ENCODE measurements at places on chromosomes 5 and 9.

DNA sequence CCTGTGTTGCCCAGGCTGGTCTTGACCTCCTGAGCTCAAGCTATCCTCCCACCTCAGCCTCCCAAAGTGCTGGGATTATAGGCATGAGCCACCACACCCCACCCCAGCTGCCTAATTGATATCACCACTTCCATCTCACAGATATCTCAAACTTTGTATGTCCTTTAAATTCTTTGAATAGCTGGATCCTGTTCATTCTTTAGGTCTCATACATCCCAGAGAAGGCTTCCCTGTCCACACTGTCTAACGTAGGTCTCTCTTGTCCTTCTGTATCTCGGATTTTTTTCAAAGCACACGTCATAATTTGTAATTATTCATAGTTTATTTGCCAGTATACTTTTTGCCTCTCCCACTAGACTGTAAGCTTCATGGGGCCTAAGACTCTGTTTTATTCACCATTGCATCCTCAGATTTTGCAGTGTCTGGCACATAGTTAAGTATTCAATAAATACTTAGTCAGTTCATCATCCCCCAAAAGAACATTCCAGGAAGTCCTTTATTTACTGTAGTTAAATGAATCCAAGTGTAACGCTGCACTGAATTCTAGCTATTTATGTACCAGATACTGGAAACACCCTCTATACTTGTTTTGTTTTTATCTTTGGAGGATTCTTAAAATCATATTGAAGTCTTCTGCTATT is 10.5 kb downstream of the ARSK start:
- DNase-seq = no peak

DNA sequence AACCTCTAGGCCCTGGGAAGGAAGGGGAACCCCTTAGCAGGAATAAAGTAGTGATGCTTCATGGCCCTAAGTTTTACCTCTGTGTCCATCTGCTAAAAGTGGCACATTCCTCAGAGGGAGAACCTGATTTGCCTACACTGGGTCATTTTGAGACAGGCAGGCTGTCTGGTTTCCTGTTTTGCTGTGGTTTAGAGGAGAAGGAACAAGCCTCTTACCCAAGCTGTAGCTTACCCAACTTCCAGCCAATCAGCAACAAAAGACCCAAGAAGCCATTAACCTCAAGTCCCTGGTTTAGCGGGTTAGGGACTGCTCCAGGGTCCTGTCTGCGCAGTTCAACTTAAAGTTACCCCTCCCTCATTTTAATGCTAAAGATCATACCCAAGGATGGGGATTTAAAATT is 411.0 kb downstream of the MAT2B start:
- no peak for DNase-seq

DNA sequence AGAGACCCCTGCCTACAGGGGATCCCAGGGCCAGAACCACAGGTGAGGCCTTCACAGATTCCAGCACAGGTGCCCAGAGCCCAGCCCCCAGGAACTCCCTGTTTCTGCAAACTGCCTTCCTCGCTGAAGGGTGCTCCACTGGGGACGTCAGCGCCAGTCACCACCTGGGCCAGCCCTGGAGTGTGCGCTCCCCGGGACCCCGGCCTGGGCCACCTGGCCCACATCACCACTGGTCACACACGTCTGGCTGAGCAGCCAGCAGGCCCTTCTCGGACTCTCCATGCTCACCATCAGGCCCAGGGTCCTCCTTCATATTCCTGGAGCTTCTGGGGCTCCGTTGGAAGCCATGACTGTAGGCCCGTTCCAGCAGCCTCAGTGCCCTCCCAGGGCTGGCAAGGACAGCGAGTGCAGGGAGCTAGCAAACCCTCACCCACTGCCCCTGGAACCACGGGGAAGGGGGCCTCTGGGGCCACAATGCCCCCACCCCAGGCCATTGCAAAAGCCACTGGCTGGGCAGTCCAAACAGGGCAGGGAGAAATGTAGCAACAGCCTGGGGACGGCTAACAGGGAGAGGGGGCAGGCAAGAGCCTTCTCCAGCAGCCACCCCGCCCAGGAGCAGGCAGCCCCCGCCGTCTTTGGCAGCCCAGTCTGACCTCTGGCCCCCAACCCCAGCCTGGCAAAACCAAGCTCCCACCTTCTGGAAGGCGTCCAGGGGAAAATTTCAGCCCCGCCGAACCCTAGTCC is 1.3 kb downstream of the AGPAT2 start:
- DNase-seq = no peak

- no peak for DNase-seq
These were observed 1.8 kb upstream of the RNF44 start for GRCh38 chr5:176538989-176539384.

- DNase-seq = no peak
These were observed 41.7 kb upstream of the SLC9A3 start for GRCh38 chr5:565782-566440.

GRCh38 chr5:160230686-160231527 is 1.6 kb downstream of the FABP6 start:
- DNase-seq = no peak

GRCh38 chr5:54379590-54379989 is 69.2 kb upstream of the ARL15 start:
- no peak for DNase-seq

GRCh38 chr9:21993007-21993406 is 1.2 kb downstream of the CDKN2A start:
- DNase-seq = no peak

DNA sequence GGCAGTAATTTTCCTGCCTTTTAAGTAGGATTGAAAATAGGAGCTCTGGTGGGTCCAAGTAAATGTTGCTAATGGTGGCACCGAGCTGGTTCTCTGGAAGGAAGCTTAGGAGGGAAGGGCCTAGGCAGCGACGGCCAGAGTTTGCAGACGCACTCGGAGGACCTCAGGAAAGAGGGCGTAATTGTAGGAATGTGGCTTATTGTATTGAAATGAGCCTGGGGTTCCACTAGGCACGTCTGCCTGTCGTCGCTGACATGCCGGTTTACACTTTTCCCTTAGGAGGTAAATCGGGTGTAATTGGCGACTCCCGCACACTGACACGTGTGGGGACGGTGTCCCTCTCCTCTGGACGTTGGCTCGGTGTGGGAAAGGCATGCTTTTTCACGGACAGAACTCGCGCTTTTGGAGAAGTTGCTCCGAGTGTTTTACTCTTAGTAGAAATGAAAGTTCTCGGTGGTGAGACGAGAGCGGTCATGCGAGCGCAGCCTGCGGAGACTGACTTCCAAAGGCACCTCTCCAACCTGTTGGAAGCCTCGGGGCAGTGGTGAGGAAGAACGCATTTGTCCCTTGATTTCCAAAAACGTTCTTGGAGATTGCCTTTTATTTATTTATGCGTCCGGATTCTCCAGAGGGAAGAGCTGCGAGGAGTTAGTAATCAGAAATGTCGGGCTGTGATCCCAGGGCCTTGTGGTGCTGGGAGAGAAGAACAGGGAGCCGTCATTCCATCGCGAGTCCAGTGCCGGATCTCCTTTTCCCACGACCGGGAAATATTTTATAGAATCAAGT is 1.3 kb downstream of the NR4A3 start:
- DNase-seq = no peak

- no peak for DNase-seq
These were observed 127.1 kb downstream of the PRDM6 start for GRCh38 chr5:123215929-123216702.

- no peak for DNase-seq
These were observed 694.8 kb downstream of the SEMA5A start for GRCh38 chr5:8851101-8851500.

DNA sequence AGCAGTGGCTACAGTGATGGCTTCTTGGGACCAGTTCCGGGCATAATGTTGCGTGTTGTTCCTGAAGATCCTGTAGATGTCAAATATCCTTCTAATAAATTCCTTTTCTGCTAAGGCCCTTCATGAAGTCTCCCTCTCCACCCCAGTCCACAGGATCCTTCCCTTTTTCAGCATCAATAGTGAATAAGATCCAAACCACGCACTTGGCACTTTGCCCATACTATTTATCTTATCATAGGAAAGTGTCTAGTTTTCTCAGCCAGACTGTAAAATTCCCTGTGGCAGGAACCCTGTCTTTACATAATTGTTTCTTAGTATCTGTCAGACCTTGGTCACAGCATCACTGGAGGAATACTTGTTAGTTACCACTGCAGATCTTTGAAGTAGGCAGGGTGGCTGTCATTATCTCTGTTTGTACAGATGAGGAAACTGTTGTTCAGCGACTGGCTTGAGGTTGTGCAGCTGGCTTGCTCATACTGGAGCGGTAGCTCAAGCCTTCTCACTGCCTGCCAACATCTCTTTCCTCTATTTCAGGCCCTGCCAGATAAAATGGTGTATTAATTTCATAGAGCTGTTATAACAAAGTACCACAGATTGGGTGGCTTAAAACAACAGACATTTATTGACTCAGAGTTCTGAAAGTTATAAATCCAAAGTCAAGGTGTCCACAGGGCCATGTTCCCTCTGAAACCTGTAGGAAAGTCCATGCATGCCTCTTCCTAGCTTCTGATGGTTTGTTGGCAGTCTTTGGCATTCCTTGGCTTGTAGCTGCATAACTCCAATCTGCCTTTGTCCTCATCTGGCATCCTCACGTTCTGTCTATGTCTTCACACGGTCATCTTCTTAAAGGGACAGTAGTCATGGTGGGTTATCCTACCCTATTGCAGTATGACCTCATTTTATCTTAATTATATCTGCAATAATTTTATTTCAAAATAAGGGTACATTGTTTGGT is 33.5 kb upstream of the APC start:
- no peak for DNase-seq

GRCh38 chr9:134661299-134661698 is 19.7 kb downstream of the COL5A1 start:
- no peak for DNase-seq

DNA sequence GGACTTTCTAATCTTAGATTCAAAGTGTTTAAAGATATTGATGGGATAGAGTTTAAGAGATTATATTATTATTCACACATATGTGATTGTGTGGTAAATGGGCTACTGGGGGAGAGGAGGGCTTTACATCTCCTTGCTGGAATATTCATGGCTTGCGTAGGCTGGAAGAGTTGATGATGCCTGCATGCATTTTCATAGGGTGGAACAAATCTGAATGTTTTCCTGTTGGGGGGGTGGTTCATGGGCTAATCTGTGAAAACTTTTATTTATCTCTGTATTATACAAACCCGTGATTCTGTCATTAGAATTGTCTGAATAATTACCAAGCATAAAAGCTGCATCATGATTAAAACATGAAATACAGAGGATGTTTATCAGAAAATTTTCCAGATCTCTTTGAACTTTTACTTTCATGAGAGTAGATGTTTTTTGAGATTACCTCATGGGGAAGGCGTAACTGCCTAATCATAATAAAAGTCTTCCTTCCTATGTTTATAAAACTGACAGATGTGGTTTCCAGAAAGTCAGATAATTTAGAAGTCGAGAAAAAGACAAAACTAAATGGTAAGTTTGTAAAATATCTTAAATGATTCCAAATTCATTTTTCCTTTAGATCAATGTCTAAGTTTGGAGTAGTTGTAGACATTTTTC is 1185.4 kb upstream of the SEMA6A start:
- no peak for DNase-seq

- DNase-seq = no peak
These were observed 2.8 kb downstream of the SMIM32 start for GRCh38 chr5:136190091-136190720.

DNA sequence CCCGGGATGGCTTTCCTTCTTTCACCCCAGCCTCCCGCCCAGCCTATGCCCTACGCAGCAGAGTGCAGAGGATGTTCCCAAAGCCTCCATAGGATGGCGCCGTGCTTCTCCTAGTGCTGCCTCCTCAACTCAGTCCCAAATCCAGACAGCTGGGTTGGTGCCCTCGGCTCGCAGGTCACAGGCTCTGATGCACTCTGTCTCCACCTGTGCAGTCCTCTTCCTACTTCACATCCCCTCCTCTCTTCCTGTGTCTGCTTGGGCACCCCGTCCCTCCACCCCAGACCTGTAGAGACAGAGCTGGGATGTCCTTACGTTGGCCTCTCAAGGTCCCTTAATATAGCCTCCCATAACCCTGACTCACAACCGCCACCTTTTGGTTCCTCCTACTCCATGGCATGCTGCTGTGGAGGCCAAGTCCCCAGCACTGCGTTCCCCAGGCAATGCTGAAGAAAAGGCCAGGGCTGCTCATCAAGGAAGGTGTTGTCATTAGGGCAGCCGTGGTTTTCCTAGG is 314.4 kb downstream of the GADD45G start:
- no peak for DNase-seq

DNA sequence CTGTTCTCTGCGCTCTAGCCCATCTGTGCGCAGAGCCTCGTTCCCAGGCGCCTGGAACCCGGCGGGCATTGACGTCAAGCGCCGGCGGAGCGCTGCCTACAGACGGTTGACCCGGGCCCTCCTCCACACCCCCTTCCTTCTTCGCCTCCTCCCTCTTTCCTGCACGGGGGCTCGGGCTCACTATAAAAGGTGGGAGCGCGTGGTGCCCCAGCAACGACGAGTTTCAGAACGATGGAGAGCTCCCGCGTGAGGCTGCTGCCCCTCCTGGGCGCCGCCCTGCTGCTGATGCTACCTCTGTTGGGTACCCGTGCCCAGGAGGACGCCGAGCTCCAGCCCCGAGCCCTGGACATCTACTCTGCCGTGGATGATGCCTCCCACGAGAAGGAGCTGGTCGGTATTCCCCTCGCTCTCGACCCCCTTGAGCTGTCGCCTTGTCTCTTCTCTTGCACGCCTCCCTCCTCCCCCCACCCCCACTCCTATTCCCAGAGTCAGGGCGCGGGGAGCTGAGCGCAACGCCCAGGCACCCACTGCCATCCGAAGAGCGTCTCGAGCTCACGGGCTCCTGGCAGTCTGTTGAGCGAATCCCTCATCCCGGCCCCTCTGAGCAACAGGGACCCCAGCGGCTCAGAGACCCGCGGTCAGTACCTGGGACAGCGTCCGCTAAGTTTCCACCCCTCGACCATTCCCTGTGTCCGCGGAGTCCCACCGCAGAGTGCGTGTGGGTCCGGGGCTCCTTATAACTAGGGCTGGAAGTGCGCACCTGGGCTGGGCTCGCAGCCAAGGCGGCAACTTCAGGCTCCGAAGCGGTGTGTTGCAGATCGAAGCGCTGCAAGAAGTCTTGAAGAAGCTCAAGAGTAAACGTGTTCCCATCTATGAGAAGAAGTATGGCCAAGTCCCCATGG is at the start of gene CARTPT:
CARTPT (plus strand) TSS at position 213 of the 902 bp plus-strand sequence; CDS start at position 232, 19 bp downstream.
- no peak for DNase-seq

DNA sequence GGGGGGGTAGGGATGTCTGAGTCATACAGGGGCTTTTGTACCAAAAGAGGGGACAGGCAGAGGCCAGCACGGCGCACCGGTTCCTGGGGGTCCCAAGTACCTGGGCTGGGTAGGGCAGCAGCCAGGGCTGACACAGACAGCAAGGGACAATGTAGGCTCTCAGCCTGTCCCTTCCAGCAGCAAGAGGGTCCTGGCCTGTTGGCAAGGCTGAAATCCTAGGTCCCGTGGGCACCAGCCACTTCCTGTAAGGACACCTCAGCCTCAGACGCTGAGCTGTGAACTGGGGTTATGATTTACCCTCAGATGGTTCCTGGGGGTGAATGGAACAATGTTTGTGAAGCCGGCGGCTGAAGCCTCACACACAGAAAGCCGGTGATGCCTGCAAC is 41.3 kb downstream of the NACC2 start:
- no peak for DNase-seq

- DNase-seq = no peak
These were observed 163.6 kb downstream of the SPATA31D1 start for GRCh38 chr9:82152181-82152580.

GRCh38 chr5:26486631-26487030 is 551.8 kb downstream of the CDH9 start:
- DNase-seq = no peak

- no peak for DNase-seq
These were observed 304.4 kb upstream of the SMC2 start for GRCh38 chr9:103789686-103790085.

All from NCI-H1436 treated with DMSO at 0.1 percent for 48 hours (cell line).